Stimulated activated CD4-positive, alpha-beta T cell treated with anti-CD3 and anti-CD28 coated beads, Interleukin-15, amount 100 ng/mL, for 48 hours (primary cell): ENCODE measurements at places on chromosomes 7 and 10.
A peak's percentile ranks its signal among the peaks of the same experiment; 100 is the strongest.

- no peak for DNase-seq
Observed at GRCh38 chr7:142002179-142002578, 6.5 kb downstream of the MGAM start.

DNA sequence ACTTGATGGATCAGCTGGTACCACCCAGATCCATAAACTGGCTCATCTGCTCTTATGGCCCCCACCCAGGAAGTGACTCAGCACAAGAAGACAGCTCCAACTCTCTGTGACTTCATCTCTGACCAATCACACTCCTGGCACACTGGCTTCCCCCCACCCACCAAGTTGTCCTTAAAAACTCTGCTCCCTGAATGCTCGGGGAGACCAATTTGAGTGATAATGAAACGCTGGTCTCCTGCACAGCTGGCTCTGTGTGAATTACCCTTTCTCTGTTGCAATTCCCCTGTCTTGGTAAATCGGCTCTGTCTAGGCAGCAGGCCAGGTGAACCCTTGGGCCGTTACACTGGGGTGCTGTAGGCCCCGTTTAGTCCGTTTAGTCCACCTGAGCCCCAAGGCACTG is 23.4 kb upstream of the BNIP3 start:
- DNase-seq, result no peak

GRCh38 chr7:46652317-46652716 is 731.2 kb upstream of the IGFBP3 start:
- DNase-seq, result no peak

DNA sequence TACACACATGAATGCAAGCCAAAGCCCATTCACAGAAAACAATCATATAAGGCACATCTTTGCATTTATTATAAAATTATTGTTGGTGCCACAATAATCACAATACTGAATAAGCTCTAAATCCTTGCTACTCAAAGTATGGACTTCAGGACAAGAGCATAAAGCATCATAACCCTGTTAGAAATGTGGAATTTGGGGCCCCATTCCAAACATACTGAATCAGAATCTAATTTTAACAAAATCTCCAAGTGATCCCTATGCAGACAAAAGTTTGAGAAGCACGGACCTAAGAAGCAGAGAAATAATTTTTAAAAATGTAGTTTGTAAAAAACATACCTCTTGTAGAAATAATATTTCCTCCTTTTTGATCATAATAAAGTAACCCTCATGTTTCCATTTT is 199.2 kb downstream of the IMMP2L start:
- no peak for DNase-seq

DNA sequence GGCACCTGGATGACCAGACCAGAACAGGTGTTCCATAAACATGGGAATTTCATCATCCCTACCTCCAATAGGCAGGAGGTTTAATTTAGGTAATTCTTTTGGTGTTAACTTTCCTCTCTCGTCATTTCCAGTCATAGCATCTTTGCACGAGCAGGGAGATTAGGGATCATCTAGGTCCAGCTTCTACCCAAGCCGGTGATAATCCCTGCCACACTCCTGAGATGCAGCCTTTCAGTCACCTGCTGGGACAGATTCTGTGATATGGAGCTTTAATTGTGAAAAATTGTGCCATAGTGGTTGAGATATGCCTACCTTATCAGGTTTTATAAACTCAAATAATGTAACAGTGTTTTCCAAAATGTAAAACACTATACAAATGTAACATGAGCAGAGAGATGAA is 191.8 kb upstream of the AOAH start:
- no peak for DNase-seq

DNA sequence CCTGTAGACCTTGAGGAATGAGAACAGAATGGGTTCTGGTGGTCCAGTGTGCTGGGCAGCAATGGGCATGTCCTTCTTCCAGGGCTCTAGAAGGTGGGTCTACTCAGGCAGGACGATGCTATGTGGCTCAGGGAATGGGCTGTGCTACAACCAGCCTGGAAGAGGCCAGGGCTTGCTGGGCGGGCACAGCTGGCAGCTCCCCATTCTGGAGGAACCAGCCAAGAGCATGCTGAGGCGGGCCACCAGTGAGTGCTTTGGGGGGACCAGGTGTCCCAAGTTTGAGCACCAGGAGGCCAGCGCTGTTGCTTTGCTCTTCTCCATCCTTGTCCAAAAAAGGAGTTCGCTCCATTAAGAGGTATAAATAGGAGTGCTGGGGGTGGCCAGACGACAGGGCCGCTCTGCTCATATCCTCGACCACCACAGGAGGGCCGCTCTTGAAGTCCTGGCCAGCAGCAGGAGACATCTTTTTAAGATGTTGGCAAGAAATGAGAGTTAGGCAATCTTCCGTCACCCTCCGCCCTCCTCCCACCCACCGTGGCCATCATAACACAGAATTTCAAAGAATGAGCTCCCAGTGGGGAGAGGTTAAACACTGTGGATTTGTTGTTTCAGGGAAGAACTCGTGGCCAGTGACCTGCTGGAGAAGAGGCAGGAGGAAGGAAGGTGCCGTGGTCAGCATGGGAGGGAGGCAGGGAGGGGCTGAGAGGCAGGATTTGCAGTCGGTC is 141.3 kb downstream of the GRK5 start:
- no peak for DNase-seq

GRCh38 chr10:18332048-18332447 is 191.8 kb downstream of the CACNB2 start:
- no peak for DNase-seq

DNA sequence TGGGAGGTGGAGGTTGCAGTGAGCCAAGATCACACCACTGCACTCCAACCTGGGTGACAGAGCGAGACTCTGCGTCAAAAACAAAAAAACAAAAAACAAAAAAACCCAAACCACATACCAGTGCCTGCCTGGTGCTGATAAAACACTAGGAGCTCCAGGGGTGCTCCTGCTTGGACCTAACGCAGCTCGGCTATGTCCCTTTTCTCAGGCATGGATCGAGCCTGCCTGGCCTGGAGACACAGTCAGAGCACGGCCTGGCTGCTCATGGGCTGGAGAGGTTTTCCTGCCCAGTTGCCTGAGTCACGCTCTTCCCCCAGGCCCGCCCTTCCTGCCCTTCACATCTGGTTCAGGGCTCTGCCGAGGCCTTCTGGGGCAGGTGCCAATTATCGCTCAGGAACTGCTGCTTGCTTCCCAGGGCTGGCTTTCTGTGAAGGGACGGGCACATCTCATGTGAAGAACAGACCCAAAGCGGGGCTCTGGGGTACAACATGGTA is 12.6 kb upstream of the NPFFR1 start:
- DNase-seq, result no peak

DNA sequence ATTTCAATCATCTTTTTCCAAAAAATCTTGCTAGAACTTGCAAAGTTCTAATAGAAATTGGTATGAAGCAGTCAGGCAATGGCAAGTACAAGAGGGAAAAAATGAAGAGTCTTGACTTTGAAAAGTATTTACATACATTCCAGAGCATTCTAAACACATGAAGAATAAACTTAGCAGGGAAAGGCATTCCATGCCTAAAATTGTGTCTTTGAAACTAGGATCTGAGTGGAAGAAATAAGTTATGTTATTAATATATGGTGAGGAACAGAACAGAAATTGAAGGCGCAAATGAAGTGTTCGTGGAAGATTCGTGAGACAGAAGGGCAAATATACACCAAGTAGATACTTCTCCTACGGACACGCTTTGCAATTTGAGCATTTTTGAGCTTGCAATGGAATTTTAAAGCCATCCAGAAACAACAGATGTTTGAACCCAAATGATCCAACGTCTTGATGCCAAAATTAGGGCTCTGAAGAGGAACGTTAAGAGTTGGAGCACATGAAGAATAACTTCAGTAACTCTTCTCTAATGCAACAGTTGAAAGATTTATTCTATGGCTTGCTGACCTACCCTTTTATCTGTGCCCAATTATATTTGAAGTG is 40.6 kb upstream of the SEPTIN7 start:
- DNase-seq, result no peak

- no peak for DNase-seq
Observed at GRCh38 chr7:463362-463781, 56.3 kb downstream of the PDGFA start.

GRCh38 chr10:35422228-35422627 is 85.9 kb downstream of the CCNY start:
- no peak for DNase-seq

DNA sequence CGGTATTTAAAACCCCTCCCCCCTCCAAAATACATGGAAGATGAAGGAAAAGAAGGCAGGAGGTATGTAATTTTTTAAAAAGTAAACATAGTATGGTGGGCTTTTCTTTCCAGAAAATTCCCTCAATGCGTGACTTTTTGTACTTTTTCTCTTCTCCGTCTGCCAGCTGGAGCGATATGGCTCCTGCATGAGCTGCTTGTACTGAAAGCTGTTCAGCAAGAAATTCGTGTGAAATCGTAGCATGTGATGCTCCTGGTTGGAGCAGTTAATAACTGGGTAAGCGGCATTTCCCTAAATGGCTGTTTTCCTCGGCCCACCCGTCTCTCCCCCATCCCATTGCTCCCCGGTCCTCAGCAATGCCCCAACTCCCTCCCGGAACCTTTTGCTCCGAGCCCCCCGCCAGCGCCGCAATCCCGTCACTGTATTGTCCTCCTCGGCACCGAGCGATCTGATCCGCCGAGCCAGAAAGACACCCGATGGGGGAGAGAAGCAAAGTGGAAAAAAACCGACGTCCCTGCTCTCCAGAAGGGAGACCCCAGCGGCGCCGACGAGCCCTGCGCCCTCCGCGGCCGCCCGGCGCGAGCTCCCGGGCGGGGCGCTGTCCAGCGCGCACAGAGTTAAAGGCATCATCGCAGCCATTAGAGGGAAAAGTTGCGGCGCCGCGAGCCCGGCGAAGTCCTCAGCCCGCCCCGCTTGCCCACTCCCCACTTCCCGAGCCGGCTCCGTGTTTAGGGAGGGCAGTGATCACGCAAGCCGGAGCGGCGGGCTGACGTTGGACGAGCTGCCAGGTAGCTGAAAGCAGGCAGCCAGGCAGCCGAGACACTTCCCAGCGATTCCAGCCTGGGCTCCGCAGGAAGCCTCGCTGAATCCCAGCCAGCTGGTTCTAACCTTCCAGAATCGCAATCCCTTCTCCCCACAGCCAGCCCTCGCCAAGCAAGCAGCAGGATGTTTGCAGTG is at the start of gene VSTM2A:
Gene VSTM2A (plus strand): TSS at position 707 of the 957 bp plus-strand sequence. CDS start 356 bp downstream, outside the sequence.
- no peak for DNase-seq

- no peak for DNase-seq
Observed at GRCh38 chr7:125033506-125033905, 103.9 kb upstream of the POT1 start.

- no peak for DNase-seq
Observed at GRCh38 chr7:53094827-53095226, 59.4 kb downstream of the POM121L12 start.

GRCh38 chr10:4651404-4652037 is 174.5 kb upstream of the AKR1E2 start:
- DNase-seq, result no peak

- no peak for DNase-seq
Observed at GRCh38 chr10:5943536-5943935, 33.8 kb downstream of the IL15RA start.

DNA sequence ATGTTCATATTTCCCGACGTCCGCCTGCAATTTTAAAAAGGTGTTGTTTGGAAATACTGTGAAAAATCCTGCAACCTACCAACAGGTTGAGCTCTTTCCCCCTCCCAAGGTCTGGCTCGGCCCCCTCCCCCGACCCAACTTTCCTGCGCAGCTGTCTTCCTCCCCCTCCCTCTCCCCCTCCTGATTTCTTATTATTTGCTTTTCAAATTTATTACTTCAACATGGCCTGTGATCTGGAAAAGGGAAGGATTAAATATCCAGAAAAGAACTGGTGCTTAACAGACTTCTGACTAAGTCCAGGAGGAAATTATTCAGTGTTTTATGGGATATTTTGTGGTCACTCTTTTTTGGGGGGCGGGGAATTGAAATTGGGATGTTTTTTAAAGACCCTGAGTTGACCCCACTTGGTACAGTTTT is 2.4 kb downstream of the ARID5B start:
- DNase-seq, result no peak

- peak; percentile 45 for DNase-seq
Observed at GRCh38 chr7:131109759-131110296, 217.8 kb upstream of the MKLN1 start.

DNA sequence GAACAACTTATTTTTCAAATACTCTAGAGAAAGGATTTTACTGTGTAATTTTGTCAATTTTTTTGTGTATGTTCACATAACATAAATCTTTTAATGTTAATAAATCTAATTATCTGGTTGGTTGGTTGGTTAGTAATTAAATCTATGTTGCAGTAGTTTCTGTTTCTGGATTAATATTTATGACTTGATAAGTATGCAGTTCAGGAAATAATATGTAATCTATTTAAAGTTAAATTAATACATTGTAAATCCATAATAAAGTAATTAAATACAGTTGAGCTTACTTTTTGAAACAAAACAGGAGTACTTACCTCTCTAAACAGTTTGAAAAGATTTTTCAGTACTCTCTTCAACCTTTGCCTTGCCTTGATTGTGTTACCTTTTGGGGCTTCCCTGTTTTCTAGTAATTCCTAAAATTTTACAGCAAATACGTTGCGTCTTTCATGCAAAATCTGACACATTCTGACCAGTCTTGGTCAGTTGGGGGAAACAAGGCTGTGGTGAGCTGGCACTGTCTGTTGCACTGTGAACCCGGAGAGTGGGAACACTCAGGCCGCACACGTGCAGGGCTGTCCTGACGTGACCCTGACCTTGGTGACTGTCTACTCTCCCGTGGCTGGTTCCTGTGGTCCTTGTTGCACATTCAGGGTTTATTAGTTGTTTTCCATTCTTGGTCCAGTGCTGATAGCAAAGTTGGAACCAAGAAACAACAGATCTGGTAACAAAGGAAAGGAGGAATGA is 45.6 kb upstream of the FGL2 start:
- DNase-seq, result no peak

GRCh38 chr10:119807960-119808697 is 64.5 kb downstream of the MCMBP start:
- no peak for DNase-seq
